Activated CD4-positive, alpha-beta T cell treated with anti-CD3 and anti-CD28 coated beads, Interleukin-2, amount 50 U/mL, for 1 hour (primary cell): ENCODE measurements at places on chromosomes 1 and 21.

DNA sequence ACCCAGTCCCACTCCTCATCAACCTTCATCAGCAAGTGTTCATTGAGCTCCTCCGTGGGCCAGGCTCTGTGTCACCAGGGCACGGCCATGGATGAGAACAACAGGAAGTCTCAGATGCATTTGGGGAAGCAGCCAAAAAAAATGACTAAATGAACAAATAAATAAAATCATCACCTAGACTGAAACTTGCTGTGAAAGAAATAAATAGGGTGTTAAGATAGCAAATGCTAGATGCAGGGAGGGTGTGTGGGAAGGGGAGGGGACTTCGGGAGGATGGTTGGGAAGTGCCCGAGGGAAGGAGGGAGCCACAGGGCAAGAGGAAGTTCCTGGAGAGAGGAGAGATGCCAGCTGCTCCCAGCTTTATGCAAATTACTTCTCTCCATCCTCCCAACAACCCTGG lies 696.7 kb downstream of the PTPRU start:
- DNase-seq: no peak

DNA sequence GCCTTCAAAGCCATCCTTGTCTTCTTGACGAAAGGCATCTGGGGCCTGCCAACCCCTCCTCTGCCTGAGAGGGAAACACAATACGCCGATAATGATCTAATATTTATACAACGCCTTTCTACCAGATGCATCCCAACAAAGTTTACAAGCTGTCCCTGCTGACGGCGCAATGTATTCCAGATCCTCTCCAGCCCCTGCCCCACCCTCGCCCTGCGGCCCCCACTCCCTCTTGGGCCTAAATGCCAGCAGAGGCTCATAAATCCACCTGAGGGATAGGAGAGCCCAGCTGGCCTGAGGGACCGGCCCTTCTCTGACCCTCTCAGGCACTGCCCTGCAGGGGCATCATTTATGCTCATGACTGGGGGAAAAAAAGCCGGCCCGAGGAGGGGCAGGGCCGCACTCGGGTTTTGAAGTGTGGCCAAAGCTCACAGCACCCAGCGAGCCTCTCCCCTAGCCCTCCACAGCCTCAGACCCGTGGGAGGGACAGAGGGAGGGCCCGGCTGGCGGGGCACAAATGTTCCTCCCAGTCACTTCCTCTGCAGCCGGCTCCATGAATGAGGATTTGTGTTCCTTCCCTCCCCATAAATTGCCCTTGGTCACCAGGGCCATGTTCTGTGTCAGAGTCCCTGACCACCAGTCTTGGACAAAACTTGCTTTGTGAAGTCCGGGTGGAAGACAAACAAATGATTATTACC lies 140.3 kb downstream of the FOXD2 start:
- no peak for DNase-seq

GRCh38 chr1:168057921-168058320 lies 78.8 kb downstream of the GPR161 start:
- no peak for DNase-seq

- no peak for DNase-seq
These were observed 512.1 kb downstream of the LMO4 start for GRCh38 chr1:87840767-87841166.

DNA sequence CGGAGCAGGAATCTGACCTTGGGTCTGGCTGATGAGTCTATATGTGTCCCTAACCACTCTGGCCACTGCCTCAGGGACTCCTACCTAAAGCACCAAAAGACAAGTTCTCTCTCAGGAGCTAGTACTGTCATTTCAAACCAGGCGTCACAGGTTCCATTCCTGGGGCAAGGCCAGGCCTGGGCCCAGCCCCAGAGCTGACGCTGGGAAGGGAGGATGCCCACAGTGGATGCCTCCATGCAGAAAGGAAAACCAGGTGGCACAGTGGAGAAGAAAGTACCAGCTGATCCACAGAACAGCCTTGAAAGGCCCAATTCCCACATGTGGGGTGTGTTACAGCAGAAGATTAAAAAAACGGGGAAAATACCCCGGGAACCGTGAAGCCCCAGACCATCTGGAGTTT lies 77.4 kb downstream of the DMRTB1 start:
- no peak for DNase-seq

- no peak for DNase-seq
These were observed 27.2 kb downstream of the DBT start for GRCh38 chr1:100222428-100222827.

DNA sequence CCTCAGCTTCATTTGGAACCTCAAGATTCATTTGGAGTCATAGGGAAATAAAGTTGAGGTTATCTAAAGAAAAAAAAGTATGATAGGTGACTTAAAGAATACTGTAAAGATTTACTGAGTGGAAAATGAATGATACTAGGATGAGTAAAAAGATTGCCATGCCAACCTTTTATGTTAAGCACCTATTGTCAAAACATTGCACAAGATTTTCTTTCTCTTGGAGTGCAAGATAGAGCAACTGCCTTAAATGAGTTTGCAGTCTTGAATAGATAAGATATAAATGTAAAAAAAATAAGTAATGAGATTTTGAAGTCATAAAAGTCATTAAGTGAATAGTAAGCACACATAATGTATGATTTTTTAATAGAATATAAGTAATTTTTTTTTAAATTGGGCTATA lies 5.1 kb upstream of the ANGPTL1 start:
- no peak for DNase-seq

GRCh38 chr1:67771152-67771551 lies 62.1 kb downstream of the GNG12 start:
- no peak for DNase-seq

DNA sequence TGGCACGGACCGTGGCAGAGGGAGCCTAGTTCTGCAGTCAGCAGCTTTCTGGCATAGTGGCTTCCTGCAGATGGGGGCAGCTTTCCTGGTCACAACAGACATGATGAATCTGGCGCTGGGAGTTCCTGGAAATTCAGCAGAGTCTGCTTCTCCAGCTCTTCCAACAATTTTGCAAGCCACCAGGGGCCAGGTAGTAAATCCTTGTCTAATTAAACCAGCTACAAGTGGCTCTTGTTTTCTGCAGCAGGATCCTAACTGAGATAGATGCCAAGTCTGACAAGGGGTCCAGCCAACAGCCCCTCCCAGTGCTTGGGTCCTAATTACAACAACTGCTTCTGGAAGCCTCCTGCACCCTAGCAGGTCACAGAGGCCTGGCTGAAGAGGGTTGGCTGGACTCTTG lies 35.8 kb downstream of the TRIM62 start:
- no peak for DNase-seq

- no peak for DNase-seq
These were observed 181.4 kb upstream of the KIAA0040 start for GRCh38 chr1:175373786-175374623.

GRCh38 chr1:34013958-34014737 lies 150.3 kb downstream of the HMGB4 start:
- DNase-seq: no peak

- no peak for DNase-seq
These were observed 25.1 kb upstream of the ASPM start for GRCh38 chr1:197171531-197171930.

DNA sequence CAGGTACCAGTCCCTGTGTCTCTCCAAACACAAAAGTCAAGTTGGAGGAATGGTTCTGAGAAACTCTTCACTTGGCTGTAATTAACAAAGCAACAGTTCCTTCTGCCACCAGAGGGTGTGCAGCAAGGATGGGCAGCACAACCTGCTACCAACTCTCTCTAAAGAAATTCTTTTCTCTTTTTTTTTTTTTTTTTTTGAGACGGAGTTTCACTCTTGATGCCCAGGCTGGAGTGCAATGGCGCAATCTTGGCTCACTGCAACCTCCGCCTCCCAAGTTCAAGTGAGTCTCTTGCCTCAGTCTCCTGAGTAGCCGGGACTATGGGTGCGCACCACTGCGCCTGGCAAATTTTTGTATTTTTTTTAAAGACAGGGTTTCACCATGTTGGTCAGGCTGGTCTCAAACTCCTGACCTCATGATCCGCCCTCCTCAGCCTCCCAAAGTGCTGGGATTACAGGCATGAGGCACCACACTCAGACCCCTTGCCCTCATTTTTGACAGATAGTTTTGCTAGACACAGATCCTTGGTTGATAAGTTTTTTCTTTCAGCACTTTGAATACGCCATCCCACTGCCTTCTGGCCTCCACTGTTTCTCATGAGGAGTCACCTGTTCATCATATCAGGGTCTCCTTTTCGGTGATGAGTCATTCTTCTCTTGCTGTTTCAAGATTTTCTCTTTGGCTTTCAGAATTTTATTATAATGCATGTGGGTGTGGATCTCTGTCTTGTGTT lies 12.1 kb upstream of the DEGS1 start:
- DNase-seq: peak; percentile 39

DNA sequence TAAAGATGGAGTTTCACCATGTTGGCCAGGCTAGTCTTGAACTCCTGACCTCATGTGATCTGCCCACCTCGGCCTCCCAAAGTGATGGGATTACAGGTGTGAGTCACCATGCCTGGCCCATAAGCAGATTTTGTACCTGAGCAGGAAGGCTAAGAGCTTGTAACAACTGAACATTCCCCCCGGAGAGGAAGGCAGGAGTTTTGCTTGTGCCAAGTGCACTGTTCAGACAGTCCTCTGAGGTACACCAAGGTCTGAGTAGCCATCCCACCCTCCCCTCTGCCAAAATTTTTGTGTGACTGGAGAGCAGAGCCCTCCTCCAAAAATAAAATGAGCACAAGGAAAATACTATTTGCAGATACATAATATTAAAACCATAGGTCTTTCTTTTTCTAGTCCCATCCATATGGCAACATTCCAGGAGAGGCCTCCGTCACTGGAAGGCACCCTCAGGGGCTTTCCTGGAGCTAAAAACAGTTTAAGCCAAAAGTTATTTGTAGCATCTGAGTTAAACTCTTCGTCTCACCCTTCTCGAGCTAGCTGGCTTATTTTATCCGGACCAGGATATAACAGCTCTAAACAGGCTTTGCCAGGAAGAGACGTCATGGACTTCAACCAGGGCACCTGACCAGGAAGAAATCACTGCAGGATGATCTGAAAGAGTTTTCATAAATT lies 27.2 kb downstream of the CAPN2 start:
- DNase-seq: no peak

DNA sequence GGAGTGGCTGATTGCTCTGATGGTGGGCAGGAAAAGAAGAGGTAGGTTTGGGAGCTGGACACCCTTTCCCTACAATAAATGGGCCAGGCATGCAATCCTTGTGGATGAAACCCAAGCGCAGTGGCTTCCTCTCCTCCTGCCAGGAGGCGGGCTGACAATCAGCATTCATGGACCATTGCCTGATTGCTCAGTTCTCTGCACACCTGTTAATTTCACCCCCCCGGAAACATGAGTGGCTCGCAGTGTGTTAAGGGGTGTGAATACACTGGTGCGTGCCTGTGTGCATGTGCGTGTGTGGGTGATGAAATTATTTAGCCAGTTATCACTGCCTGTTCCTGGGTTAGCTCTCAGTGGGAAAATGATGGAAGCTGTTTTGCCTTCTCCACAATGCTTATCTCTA lies 310.7 kb downstream of the PCP4 start:
- no peak for DNase-seq

DNA sequence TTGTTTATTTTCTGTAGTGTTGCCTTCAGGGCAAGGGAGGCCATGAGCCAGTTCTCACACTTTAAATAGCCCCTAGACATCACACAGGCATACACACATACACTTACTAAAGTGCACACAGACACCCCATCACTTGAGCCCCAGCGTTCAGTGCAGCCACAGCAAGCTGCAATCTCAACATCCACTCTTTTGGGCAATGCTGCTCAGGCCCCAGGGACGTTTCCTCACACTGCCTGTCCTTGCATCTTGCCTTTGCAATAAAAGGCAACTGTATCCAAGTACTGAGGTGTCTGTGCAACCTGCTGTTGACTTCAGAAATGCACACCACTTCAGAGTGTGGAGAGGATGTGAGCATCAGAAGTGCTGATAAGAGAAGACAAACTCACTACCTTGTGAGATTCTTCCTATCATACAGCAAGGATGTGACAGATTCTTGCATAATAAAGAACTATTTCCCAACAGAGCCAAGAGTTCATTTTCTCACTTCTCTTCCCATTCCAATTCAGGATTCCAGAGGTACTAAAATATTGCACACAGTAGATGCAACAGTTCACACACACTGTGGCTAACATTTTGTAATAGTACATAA lies 36.2 kb downstream of the IRF2BP2 start:
- no peak for DNase-seq

DNA sequence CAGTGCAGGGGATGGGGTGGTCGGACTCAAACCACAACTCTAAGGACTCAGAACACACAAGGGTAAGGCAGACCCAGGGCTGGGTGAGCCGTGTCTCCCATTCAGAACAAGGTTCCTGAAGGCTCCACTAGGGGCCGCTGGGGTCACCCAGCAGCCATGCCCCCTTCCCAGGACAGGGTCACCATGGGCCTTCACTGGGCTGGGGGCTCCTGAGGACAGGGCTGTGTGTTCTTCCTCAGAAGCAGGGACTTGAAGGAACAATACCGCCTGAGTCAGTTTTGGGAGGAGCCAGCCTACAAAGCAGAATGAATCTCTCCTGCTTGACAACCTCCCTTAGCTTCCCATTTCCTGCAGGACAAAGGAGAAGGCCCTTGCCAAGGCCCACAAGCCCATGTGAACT lies 15.4 kb downstream of the RIMS3 start:
- DNase-seq: no peak

DNA sequence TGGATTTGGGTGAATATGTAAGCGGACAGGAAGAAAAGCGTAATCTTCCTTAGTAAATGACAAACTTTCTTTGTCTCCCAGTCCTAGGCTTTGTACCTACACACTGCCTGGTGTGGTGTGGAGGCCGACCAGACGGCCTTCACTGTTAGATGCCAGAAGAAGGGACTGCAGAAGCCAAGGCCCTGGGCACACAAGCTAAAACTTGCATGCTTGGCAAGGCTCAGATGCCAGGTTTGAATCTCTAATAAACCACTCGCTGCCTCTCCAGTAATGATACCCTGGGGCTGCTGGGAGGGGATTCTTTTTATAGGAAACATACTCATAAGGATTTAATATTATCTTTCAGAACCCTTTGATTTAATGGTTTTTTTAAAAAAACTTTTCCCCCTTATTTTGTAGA lies 263.8 kb downstream of the PTPRC start:
- DNase-seq: no peak

DNA sequence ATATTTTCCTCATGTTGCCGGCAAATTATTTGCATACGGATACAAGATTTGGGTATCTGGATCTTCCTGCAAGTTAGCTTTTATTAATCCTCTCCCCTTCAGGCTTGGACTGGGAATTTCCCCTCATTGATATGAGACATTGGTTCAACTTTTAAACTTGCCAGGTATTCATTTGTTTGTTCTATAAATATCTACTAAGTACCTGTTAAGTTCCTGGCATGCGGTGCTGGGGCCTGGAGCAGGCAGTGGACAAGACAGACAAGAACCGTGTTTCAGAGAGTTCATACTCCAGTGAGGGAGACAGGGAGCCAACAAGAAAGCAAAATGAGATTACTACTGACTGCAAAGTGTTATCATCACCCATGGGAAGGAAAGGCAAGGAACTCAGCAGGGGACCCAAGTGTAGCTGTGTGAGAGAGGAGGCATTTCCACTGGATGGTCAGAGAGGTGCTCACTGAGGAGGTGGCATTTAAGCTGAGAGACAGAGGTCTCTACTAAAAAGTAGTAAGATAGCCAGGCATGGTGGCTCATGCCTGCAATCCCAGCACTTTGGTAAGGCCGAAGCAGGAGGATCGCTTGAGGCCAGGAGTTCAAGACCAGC lies 39.1 kb upstream of the FHAD1 start:
- DNase-seq: no peak
